ENCODE measurements at places on chromosomes 16 and 17.

GRCh38 chr16:2473446-2473926 lies 1.4 kb upstream of the TBC1D24 start:
- DNase-seq: no peak

DNA sequence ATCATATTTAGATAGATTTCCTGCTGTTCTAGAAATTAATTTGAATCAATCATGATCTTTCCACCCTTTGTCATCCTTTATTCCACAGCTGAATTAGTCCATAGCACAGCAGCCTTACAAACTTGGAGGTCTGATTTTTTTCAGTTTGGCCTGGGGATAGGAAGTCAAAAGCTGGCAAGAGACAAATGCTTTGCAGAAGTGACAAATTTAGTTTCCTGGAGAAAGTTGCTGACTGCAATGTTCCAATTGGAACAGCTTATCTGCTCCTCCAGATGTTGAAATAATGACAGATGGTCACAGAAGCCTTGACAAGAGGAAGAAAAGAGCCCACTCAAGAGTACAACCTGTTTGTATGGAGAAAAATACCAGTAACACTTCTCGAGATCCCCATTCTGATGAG lies 1276.1 kb upstream of the CDH8 start:
- no peak for DNase-seq

DNA sequence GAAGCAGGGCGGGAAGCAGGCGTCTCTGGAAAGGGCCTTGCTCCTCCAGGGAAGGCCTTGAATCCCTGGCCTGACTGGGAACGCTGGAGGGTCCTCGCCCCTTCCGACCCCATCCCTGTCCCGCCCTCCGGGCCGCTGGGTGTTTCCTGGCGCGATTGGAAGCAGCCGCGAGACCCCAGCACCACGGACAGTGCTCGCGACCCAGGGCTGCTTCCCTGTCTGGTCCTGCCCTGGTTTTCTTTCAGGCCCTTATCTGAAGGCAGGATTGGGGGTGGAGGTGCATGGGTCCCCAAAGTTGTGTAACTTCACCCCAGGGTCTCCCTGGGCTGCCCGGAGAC lies 2.1 kb downstream of the MGAT5B start:
- DNase-seq: no peak

- no peak for DNase-seq
These were observed 14.2 kb upstream of the CACNG4 start for GRCh38 chr17:66950325-66950724.

- peak; percentile 78 for DNase-seq
These were observed 804 bp downstream of the BORCS6 start for GRCh38 chr17:8189041-8189710.

DNA sequence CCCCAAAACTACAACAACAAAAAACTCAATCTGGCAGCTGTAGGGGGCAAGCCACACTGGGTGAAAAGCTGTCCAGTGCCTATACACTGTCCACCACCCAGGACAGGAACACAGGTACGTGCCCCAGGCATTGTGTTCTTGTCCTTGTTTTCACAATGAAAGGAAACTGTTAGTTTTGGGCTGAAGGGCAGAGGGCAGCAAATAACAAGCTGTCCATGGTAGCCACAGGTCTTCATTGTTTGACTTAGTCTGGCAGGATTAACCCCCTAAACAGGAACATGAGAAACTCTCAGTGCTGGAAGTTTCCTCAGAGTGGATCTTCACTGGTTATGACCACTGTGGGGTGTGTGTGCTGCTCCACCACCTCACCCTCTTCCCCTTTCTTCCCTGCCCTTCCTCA lies 224.6 kb upstream of the N4BP1 start:
- DNase-seq: no peak

DNA sequence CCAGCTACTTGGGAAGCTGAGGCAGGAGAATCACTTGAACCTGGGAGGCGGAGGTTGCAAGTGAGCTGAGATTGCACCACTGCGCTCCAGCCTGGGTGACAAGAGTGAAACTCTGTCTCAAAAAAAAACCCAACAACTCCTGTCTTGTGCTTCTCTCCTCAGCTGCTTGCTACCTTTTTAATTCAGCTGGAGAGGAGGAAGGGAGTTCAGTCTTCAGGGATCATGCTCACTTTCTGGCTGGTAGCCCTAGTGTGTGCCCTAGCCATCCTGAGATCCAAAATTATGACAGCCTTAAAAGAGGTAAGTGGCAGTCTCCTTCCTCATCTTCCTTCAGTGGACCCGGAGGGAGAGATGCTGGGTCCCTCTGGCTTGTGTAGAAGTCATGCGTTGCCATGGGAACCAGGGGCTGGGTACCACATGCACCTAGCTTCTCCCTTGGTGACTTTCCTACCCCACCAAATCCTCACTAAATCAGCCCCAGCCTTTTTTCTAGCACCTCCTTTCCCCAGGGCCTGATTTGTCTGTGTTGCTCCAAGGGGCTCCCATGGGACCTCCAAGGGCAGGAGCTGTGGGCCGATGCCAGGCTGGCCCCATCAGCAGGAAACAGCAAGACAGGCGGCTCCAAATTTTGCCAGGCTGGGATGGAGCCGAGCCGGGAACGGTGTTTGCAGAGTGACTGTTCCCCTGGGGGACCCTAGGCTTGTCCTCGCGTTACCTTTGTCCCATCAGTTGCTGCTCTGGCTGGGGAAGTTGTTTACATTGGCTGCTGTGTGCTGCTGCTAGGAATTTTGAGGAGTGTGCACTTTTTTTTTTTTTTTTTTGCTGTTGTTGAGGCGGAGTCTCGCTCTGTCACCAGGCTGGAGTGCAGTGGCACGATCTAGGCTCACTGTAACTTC lies 65.2 kb downstream of the ABCC1 start:
- DNase-seq: no peak
